Stimulated activated CD4-positive, alpha-beta T cell treated with anti-CD3 and anti-CD28 coated beads, TNF-alpha, amount 100 ng/mL, for 24 hours (primary cell): ENCODE measurements at places on chromosomes 5 and 9.

- DNase-seq, result peak; percentile 25
Measured at GRCh38 chr5:132263548-132264261, 6.2 kb downstream of the PDLIM4 start.

DNA sequence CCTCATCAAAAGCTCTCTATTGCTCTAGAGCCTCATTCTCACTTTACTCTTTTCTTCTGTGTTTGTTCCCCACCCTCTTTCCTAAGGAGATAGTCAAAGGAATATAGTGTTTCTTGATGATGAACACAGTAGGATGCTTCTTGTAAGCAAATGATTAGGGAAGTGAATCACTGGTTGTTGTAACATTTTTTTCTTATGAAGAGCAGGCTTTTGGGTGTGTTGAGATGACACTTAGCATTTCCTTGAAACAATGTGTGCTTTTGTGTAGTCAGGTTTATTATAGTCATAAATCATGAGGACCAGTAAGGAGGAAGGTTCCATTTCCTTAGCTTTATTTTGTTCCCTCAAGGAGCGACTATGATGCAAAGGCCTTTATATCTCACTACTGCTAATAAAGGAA is 1991.3 kb upstream of the C9orf72 start:
- DNase-seq, result no peak

DNA sequence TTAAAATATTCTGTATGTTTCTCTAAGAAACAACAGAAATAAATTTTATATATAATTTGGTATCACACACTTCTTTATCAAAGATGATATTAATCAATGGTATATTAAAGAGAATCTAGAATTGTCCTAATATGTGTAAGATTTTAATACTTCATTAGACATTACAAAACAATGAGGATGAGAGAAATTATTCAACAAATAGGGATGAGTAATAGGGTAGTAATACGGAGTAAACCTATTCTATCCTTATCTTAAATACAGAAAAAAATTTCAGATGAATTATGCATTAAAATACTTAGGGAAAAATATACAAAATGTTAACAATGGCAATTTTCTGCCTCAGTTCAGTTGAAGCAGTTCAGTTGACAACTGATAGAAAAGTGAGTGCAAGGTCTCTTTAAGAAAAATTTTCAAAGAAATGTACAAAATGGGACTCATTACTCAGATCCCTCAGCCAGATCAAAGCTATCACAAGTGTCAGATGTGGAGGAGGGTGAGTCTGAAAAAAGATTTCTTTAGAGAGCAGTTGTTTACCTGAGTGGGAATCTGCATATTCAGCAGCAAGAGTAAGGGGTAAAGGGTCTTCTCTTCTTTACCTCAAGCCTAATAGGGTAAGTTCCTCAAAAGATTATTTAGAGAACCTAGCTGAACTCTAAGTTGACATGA is 56.7 kb upstream of the GCNT4 start:
- DNase-seq, result no peak

DNA sequence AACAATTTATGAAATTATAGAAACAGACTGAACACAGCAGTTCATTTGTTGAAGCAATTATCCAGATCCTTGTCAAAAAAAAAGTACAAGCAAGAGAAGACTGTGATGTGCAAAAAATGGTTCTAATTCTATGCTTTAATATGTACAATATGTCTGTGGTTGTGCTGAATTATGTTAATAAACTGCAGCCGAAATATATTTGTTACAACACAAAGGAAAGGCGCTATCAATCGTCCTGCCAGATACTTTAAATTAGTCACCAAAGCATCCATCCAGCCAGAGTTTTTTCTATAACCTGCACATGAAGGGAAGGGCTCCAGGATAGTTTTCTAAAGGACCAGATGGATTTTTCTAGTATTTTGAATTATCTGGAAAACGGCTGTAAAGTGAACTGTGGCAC is 259.5 kb downstream of the BNC2 start:
- no peak for DNase-seq

DNA sequence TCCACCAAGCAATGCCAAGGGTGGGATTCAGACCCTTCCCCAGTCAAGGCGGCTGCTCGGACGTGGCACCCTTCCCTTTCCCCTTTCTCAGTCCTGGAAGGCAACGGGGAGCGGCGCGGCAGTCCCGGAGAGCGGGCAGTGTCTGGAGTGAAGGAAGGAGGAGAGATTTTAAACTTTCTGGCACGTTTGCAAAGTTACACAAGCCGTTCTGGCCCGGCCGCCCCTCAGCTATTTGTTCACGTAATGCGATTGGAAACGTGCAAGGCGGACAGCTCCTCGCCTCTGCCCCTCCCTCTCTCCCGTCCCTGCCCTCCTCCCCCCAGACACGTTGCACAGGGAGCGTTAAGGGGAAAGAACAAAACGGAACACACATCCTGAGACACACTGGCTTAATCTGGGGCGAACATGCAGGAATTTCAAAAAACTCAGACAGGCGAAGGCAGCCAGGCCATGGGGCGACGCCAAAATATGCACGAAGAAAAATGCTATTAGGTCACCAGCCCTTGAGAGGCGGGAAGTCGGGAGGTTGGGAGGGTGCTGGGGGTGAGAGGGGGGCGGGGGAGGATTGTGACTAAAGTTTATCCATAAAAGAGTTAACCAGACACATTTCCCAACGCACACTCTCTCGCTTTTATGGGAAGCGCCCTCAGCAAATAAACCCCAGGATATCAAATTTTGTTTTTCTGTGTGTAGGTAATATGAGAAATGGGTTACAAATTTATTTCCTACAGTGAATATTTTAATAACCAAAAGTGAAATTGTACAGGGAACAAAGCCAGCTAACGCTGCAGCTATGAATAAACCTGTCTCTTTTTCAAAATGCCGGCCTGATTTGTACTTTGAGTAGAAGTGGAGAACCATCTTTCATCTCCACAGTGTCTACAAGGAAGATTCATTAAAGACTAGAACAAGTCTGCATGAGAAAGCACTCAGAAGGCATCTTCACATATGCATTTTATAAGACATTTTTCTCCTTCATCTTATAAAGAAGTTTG is at the start of gene LOX:
LOX (minus strand) TSS at position 144 of the 995 bp plus-strand sequence. CDS start 274 bp downstream, outside the sequence.
- DNase-seq, result no peak

DNA sequence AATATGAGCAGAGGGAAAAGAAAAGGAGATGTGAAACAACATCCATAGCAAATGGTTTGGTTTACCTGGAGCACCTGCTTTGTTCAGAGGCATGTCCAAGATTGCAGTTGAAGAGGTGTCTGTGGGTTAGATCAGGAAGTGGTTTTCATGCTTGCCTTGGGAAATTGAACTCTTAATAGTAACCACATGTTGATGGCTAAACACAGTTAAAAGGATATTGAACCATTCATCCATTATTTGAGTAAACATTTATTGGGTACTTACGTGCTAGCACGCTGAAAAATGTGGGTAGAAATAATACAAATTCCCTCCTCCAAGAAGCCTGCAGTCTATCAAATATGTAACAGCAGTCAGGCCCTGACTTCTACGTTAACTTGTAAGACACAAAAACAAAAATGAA is 235.7 kb upstream of the TNC start:
- DNase-seq, result no peak

DNA sequence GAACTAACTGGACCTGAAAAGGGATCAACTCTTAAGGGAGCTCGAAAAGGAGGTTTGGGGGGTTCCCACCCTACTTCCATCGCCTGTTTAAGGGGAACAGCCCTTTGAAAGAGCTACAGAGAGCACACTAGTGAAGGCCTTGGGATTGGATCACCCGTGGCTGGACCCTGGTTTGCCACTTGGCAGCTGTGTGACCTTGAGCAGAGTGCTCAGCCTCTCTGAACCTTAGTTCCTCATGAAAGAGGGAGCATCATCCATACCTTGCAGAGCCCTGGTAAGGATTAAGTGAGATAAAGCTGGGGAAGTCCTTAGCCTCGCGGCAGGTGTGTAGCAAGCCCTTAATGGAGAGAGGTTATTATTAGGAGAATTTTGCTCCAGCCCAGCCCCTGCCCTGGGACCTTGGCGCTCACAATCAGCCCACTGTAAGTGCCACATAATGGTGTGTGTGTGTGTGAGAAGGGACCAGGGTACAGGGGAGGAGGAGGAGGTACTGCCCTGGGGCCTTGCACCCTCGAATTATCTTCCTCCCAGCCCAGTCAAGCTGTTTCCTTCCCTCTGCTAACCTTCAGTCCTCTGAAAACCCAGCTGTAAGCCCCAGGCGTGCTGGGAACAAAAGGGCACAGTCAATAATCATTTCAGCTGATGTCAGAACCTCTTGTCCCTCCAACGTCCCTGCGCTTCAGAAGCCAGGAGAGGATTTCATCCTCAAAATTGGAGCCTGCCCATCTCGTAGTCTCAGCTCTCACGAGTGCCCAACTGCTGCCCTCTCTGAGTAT is 42.9 kb downstream of the FOXI1 start:
- no peak for DNase-seq

DNA sequence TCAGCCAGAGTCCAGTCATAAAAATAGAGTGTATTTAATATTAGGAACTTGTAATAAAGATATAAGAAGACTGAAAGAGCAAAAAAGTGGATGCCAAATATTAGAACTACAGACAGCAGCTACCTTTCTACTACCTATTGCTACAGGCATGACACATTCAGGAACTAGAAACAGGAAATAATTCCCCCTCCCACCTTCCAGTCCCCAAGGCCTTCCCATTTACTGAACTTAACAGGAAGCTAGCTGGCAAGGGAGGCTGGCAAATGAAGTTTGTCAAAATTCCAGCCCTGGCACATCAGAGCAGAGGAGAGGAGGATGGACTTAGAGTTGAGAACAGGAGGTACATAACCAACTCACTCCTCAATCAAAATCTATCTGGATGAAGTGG is 50.2 kb upstream of the RIC1 start:
- DNase-seq, result no peak

DNA sequence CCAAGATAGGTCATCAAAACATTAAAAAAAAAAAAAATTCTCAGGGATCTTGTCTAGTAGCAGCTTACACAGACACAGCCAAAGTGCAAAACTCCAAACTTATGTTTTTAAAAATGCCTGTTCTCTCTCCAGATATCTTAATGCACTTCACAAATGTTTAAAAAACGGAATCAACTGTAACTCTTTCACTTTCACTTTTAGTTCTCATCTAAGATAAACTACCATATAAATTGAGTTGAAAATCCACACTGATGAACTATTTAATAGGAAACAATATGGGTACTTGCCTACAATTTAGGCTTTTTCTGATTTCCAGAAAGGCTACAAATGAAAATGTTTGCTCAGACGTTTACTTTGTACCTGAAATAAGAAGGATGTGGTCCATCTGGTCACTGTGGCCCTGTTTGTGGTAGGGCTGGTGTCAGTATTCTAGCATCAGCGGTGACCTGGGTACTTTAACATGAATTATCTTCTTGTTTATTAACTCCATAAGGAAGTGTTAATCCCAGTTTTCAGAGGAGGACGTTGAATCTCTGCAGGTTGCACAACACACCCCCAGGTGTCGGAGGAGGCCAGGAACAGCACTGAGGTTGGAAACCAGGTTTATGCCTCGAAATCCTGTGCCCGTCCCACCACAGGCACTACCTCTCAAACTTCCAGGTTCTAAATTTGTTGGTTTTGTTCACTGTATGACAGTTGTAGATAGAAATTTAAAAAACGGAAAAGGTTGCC is 13.3 kb upstream of the LPCAT1 start:
- DNase-seq, result no peak

DNA sequence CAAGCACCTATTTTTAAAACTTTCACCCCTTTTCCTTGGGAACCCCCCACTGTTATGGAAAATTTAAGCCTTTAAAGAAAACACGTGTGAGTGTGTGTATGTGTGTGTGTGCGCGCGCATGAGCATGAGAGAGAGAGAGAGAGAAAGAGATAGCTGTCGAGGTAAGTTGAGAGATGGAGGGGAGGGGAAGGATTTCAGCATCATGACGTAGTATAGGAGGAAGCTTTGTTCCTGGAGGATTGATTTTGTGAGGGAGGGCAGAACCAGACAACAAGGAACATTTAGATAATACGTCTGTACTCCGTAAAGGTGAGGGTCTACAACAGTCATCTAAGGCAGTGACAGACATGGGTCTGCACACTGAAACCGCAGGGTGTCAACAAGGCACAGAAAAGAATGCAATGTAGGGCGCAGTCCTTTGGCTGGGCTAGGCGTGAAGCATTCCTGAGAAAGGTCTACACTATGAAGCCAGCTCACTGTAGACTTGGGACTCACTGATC is 227.7 kb downstream of the SMARCA2 start:
- DNase-seq, result no peak

GRCh38 chr9:112771359-112772214 is 21.0 kb downstream of the SNX30 start:
- DNase-seq, result no peak

DNA sequence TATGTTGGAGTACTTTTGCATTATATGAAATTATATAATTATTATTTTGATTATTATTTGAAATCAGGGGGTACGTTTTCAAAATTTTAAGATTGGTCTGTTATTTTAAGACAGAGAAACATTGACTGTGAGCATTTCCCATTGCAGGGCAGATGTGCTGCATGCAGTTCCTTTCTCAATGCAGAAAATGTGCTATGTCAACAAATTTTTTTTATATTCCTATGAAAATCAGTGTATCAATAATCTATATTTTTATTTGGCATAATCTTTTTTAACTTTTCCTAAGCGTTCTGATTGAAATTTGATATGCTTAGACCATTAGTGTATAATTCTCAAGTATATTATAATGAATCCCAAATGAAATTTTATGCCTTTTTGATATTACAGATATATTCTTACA is 41.8 kb upstream of the LRRC70 start:
- no peak for DNase-seq

- DNase-seq, result no peak
Measured at GRCh38 chr5:33275391-33275790, 165.4 kb upstream of the TARS1 start.

DNA sequence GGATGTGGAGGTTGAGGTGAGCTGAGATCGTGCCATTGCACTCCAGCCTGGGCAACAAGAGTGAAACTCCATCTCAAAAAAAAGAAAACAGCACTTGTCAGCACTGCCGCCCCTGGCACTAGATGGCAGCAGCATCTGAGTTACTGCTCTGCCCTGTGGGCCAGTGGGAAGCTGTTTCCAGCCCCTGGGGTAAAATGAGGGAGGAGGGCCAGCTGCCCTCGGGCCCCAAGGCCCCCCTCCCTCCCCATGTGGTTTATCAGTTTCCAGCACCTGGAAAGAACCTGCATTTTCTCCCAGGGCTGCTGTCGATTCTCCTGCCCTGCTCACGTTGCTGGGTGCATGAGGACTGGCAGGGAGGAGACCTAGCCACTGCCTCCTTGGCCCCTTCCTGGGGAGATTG is 13.2 kb upstream of the CEL start:
- DNase-seq, result no peak

DNA sequence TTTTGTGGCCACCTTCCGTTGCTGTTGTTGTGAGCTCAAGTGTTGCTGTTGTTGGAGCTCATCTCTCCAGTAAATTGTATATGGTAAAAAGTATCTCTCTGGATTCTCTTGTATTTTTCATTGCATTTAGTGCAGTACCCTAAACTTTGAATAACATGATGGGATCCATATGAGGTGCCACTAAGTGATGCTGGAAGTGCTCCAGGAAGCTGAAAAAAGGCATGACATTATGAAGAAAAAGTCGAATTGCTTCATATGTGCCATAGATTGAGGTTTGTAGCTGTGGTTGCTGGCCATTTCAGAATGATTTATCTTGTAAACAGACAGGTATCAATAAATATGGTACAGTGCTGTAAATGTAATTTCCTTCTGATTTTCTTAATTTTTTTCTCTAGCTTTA is 5.5 kb downstream of the MARCHF6 start:
- no peak for DNase-seq
